ENCODE measurements at places on chromosomes 7 and 10. TPM values are rescaled to one million over a fixed set of nuclear protein-coding genes. Genes with fewer than 3 reads are reported as not detected.

- no peak for DNase-seq
Measured at GRCh38 chr10:128149267-128150014, 23.2 kb upstream of the MKI67 start.

DNA sequence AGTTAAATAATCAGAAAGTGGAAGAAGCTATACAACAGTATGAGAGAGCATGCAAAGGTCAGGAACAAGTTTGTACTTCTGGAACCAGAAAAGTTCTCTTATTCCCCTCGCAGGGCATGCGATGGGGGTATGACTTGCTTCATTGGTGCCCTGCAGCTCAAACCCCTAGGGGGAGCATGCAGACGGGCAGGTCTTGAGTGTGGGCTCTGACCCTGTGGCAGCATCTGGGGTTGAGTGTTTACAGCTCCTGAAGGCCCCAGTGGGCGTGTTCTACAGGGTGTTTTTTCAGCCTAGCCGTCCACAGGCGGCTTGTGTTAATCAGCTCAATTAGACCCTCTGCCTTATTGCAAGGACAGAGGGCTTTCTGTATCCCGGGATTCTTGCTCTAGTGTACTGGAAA, 44.5 kb downstream of the KIF20B start:
- DNase-seq = no peak

DNA sequence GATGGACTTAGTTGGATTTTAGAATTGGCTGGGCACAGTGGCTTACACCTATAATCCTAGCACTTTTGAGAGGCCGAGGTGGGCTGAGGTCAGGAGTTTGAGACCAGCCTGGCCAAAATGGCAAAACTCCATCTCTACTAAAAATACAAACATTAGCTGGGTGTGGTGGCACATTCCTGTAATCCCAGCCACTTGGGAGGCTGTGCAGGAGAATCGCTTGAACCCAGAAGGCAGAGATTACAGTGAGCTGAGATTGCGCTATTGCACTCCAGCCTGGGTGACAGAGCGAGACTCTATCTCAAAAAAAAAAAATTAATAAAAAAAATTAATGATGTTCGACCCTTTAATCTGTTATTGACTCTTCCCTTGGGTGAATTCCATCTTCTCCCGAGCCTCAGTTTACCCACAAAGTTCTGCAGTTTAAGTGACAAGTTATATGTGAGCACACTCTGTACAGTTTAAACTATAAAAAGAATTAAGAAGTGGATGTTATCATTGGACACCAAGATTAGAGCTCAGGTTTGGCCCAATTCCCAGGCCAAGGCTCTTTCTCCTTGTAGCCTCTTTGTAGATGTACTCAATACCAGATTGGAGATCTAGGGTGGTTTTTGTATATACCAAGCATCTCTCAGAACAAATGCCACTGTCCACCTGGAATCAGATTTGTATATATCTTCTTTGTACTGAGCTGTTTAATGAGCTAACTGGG, 15.0 kb downstream of the KAT6B start:
- no peak for DNase-seq

GRCh38 chr10:70299876-70300275, 16.1 kb upstream of the NPFFR1 start:
- DNase-seq = no peak

GRCh38 chr7:42618651-42619360, 293.1 kb downstream of the C7orf25 start:
- no peak for DNase-seq

GRCh38 chr7:32163896-32164295, 93.7 kb upstream of the PDE1C start:
- no peak for DNase-seq

DNA sequence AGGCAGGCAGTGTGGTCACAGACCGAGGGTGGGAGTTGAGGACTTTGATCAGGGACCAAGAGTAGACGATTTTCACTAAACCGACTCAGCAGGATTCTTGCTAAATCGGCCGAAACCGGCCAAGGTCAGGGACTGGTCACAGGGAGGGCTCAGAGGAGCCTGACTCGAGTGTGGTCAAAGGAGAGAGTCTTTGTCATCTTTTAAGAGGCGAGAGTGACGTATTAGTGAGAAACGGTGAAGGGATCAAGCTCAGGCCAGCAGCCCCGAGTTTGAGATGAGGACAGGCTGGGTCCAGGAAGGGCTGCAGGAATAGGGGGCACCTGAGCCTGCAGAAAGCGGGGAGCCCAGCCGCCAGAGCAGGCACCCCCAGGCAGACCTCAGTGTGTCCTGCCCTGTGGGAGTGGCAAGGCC, 41.6 kb upstream of the FAM20C start:
- peak; percentile 30 for DNase-seq

DNA sequence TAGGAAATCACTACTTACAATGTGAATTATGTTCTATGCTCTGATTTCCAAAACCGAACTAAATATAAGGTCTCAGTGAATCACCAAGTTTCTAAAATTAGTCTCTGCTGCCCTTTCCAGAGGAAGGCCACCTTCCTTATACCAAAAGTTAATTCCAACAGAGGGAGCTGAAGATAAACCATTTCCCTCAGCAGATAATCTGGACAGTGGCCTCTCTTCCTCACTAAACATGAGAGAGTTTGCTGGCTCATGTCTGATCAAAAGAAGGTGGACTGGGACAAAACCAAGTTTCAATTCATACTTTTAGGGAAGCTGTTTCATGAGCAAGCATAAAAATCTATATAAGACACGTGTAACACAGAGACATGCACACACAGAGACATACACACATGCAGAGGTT, 6.4 kb downstream of the FEZF1 start:
- no peak for DNase-seq

GRCh38 chr10:16950656-16951601, 133.7 kb upstream of the RSU1 start:
- DNase-seq = no peak

DNA sequence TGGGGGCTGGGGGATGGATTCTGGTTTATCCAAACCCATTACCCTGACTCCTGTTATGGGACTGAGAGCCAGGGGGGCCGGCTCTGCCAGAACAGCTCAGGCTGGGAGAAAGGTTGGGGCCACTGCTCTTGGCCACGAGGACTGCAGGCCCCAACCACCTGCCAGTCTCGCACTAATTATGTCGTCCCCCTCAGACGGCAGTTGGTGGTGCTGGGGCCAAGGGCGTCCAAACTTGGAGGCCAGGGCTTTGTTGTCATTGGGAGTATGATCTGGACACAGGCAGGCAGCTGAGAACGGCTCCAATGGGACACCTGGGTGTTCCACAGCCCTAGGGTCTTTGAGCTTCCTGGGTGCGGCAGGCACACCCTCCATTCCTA, 34.7 kb downstream of the DRGX start:
- DNase-seq = no peak

DNA sequence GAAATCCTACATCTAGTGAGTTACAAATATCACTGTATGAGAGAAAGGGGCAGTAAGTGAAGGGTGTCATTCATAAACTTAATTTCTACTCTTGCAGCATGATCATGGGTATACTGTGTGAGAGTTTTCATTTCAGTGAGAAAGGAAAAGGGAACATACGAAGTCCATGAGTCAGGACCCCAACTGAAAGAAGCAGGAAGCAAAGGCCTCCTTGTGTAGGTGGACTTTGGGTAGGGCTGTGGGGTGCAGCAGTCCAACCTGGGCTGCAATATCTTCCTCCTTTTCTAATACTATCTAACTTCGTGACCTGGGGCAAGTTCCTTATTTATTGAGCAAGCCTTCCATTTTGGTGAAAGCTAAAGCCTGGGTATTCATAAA, 248.2 kb upstream of the TCF7L2 start:
- DNase-seq = no peak

Gene NAT16
- total RNA-seq = not detected

Gene NRCAM
- total RNA-seq = 0.50 TPM

Gene AGR3
- not detected for total RNA-seq

Gene ACBD5
- 27.5 TPM for total RNA-seq

Gene ENKUR
- not detected for total RNA-seq

All from activated naive CD8-positive, alpha-beta T cell treated with anti-CD3 and anti-CD28 coated beads, Interleukin-2, amount 10 ng/mL, durations not matched to agents 7 days and 5 days (primary cell).